Stimulated activated naive CD4-positive, alpha-beta T cell treated with Interleukin-2 at 50 U/mL for 16 hours (primary cell): ENCODE measurements at places on chromosomes 2 and 18.

- no peak for DNase-seq
Observed at GRCh38 chr2:74317701-74318100, 25.5 kb downstream of the SLC4A5 start.

GRCh38 chr2:33320573-33320972, 155.9 kb upstream of the RASGRP3 start:
- DNase-seq, result no peak

DNA sequence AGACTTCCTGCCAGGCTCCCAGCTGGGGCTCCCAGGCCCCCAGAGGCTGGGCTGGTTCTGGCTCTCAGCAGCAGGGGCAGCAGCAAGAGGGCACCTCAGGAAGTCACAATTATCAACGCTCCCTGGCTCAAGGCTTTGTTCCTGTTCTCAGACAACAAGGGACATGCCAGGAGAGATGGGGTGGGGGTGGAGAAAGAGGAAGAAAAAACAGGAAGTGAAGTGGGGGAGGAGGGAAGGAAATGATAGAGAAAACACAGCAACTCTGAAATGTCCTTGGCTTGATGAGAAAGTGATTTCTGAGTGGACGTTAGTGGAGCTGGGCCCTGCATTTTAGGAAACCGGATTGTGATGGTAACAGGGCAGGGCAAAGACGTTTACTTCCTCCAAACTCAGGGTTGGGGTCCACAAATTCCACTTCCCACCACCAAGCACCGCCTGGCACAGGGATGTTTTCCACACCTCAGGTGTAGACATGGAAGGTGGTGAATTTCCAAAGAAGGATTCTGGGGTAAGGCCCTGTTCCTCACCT, 40.4 kb downstream of the CYRIA start:
- no peak for DNase-seq

DNA sequence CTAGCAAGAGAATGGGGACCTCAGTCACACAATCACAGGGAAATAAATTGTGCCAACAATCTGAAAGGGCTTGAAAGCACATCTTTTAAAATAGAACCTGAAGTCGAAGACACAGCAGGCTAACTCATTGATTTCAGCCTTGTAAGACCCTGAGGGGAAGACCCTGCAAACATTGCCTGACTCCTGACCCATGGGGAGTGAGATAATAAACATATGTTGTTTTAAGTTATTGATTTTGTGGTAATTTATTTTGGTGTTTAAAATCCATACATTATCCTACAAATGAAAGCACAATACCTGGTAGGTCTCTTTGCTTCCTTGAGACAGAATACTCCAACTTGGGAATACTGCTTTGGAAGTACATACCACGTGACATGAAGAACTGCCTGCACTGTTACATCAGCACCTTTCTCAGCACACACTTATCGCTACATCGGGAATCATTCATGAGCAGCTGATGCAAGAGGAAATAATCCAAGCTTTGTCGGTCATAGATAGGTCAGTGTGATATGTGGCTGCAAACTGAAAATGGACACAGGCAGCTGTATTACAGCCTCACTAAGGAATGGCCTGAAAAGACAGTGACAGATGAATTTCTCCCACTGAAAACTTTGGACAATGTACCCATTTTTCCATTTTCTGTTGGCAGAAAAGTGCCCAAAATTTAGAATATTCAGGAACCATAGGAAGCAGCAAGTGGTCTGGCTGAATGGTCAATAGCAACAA, 494.5 kb upstream of the MAP2 start:
- DNase-seq, result no peak

DNA sequence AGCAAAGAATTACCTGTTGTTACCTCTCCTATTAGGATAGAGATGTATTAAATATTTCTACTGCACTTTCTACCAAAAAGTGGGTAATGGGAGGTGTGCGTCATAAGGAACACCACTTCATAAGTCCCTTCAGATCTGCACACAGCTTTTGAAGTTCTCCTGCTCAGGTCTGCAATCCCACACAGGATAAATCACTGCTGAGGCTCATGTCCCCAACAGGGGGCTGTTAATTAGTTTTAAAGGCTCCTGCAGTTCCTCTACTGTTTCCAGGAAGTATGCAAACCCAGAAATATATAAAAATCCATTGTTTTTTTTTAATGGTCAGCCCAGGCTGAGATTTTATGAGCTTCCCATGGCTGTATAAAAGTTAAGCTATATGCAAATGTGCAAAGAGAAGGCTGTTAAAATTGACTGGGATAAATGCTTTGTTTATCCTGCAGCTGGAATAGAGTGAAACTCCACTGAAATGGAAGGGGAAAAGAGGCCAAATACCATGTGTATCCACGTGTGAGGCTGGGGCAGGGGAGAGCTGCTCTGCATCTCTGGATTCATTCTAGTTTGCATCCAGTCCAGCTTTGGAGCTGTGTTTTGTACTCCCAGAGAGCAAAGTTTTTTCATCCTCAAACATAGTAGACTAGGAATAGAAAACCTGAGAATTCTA, 903.7 kb downstream of the TDRD15 start:
- no peak for DNase-seq

DNA sequence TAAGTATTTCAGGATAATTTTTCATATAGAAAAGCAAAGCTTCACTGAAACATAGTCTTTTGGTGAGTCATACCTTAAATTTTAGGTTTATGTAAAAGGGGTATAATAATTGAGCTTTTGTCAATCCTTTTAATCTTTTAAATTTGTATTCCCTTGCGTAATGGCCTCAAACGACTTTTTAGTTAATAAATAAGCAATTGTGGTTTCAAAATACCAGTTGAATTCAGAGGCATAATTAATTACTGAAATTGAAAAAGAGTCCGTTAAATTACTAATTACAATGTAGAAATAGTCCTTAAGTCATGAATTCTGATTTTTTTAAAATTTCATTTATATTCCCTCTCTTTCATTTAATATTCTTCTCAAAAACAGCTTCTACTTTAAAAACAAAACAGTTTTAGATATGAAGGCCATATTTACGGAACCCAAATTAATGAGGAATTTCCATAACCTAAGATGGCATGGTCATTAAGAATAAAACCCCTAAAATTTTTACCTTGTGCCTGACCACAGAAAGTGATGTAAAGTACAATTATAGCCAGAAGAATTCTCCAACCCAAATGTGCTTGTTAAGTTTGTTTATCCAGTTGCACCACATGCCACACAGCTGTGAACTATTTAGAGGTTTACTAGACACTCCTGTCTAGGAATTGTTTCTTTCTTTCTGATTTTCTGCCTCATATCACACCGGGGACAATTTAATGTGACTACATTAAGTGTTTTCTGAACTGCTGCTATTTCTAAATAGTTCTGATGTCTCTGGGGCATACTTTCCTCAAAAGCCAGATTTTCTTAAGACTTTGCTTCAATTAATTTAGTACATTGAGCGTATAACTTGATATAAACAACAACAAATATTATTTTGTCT, 60.7 kb upstream of the ITGA4 start:
- DNase-seq, result no peak

DNA sequence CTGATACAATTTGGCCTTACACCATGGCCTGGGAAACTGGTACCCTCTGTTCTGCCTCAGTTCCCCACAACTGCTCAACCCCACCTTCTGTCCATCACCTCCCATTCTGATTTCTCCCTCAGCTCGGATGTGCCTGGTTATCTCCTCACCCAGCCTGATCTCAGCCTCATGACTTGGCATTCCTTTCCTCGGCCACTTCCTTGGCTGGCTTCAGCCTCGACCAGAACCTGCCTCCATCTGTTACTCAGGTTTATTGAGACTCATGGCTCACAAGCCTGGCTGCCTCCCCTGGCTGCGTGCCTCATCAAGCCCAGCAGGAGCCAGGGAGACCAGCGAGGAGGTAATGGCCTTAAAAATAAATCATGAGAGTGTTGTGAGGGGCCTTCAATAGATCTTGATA, 356.2 kb upstream of the SPRED2 start:
- no peak for DNase-seq

GRCh38 chr2:32783469-32783868, 155.6 kb downstream of the TTC27 start:
- no peak for DNase-seq

- no peak for DNase-seq
Observed at GRCh38 chr2:146077156-146077555, 1557.2 kb upstream of the ZEB2 start.
